NCI-H1105 (cell line): ENCODE measurements at places on chromosomes 7 and 10.

- DNase-seq = no peak
These were observed 72.1 kb downstream of the PKD1L1 start for GRCh38 chr7:47875998-47876744.

GRCh38 chr10:129832573-129833467 lies 131.3 kb downstream of the EBF3 start:
- no peak for DNase-seq

DNA sequence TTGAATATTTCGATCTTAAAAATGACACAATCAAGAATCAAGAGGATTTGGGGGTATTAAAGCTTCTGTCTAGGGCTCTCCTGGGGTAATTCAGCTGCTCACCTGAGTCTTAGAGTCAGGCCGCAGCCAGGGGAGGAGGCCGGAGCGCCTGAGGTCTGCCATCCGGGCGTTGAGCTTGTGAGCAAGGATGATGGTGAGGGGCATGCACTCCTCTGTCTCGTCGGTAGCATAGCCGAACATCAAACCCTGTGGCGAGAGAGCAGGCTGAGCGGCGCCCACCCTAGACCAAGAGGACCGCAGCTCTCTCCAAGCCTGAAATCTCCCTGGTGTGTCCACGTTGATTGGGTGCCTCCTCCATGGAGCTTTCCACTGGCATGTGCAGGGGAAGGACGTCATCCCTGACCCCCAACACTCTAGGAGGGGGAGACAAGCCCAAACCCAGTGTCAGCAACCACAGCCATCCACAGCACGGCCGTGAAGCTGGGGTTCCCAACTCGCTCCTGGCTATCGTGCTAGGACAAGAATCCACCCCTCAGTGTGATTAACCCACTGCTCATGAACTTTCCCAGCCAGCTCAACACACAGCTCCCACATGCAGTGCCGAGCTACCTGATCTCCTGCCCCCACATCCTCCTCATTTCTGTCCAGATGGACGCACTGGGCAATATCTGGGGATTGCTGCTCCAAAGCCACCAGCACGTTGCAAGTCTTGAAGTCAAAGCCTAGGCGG lies 9.2 kb downstream of the MAT1A start:
- no peak for DNase-seq

- DNase-seq = no peak
These were observed 65.1 kb upstream of the BET1 start for GRCh38 chr7:94069162-94069739.

DNA sequence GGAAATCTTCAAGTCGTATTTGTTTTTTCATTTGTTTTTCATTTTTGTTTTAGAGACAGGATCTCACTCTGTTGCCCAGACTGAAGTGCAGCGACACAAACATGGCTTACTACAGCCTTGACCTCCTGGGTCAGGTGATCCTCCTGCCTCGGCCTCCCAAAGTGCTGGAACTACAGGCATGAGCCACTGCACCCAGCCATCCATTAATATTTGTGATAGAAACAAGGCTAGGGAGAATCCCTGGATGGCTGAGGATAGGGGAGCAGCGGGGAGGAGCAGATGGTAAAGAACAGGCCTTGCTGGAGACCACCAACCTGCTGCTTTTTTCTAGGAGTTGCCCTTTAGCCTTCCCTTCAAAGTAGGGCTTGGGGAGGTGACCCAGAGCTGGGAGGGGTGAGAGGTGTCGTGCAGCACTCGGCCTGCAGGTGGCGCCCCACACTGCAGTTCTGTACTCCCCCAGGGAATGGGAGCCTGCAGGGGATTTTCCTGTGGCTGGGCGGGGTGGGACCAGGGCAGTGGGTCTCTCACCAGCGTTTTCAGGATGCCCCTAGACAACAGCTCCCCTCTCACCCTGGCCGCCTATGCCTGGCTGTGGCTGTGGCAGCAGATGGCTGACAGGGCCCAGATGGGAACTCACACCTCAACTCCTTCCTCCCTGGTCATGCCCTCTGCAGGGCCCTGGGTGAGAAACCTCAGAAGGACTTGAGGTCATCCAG lies 12.6 kb upstream of the CDH23 start:
- peak; percentile 16 for DNase-seq

DNA sequence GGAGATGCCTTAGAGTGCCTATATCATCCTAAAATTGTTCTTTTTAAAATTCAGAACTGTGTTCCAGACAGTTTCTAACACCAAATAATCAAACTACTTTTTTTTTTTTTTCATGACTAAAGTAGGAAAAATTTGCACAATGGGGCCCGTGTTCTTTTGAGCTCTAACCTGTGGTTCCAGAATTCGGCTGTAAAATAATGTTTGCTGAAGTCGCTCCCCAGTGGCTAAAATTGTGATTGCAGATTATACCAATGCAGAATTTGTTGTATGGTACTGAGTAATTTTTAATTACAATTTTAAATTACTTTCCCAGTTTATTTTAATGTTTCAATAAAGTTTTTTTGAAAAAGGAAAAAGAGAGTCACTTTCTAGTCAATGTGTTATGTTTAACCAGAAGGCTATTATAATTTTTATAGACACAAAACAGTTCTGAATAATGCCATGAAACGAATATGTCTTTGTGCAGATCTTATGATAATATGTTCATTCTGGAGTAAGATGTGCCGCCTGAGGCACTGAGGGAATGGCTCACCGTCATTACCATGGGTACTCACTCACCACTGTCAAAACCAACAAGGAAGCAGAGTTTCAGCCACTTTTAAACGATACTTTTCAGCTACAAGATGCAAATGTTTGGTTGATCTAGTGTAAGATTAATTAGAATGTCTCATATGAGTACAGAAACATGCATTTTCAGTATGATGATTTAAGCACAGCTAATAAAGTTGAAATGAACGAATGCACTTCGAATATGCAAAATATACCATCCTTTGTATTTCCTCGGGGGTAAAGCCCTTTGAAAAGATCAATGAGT lies 173.6 kb downstream of the PRKCQ start:
- DNase-seq = no peak

DNA sequence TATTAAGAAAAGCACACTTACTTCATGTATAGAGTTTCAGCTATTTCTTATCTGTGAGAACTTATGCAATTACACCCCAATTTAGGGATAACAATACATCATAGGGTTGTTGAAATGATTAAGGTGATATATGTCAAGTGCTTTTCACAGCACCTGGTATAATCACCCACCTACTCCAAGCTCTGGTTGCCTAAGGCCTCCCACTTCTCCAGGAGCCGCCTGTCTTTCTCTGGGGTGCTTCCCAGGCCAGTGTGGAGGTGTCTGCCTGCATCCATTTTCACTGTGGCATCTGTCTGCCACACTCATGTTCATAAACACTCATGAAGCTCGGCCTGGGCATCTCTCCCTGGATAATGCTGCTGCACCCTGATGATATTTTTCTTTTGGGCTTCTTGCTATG lies 250.3 kb downstream of the STK31 start:
- no peak for DNase-seq

- DNase-seq = no peak
These were observed 851.5 kb upstream of the COBL start for GRCh38 chr7:52168085-52168484.

- no peak for DNase-seq
These were observed 47.1 kb downstream of the PAPSS2 start for GRCh38 chr10:87706731-87707130.

DNA sequence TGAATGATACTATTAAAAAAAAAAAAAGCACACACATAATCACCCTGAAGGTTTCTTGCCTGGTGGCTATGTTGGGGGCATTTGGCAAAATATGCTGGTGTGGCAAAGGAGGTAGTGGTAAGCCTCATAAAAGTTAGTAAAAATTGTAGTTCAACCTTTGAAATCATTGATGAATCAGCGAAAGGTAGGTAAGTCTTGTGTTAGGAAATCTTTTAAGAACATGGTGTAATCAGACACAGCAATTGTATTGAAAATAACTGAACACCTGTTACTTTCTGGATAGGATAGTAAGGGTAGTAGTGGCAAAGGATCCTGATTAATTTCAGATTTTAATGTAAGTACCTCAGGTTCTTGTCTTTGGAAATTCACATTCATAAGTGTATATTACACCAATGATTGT lies 40.9 kb downstream of the CALML5 start:
- DNase-seq = no peak

DNA sequence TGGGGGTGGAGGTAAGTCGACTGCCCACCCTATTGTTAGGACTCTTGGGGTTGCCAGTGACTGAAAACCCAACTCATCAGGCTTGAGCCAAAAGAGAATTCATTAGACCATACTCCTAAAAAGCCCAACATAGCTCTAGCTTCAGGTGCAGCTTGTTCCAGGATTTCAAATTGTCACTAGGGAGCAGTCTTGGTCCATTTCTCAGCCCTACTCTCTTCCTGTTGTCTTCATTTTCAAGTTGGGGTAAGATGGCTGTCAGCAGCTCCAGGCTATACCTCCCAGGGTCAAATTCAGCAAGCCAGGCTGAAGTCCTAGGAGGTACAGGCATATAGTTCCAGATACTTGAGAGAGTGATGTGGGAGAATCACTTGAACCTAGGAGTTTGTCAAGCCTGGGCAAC lies 14.9 kb upstream of the COL13A1 start:
- no peak for DNase-seq

DNA sequence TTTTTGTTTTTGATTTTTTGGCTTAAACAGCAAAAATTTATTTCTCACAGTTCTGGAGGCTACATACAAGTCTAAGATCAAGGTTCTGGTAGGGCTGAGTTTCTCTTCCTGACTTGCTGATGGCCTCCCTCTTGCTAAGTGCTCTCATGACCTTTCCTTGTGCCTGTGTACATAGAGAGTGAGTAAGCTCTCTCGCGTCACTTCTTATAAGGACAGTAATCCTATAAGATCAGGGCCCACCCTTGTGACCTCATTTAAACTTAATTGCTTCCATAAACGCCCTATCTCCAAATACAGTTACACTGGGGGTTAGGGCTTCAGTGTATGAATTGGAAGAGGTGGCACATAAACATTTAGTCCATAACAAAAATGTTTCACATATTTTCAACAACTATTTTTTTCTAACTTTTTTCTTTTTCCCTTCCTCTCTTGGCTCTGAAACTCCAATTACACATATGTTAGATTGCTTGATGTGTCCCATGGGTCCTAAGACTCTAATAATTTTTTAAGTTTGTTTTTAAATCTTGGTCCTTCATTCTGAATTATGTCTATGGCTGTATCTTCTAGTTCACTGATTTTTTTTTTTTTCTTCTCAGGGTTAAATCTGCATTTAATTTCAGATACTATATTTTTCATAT lies 149.8 kb downstream of the HBP1 start:
- DNase-seq = no peak

DNA sequence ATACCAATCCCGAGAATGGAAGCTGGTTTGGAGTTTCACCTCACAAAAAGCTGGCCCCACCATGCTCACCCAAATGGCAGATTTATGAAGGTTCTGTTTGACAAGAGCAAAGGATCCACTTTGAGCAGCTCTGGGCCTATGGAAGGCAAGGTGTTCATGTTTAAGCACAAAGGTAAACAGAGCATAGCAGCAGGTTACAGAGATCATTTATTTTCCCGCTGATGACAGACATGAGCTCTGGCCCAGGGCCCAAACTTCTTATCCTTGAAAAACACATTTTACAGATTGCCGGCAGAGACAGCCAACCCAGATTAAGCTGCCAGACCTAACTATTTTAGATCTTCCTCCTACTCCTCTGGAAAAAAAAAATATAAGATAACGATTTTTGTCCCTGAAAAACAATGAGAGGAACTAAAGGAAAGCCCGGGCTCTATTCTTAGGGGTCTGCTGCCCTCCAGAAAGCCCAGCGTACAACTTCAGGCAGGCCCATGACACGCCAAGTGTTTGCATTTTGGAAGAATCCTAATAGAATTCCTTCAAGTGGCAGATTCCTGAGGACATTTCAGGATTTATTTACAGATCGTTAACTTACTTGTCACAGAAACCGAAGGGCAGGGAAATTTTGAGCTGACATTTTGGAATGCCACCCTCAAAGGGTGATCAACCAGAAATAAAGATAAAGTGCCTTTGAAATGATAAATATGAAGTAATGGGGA lies 40.0 kb downstream of the SYPL1 start:
- DNase-seq = peak; percentile 80

DNA sequence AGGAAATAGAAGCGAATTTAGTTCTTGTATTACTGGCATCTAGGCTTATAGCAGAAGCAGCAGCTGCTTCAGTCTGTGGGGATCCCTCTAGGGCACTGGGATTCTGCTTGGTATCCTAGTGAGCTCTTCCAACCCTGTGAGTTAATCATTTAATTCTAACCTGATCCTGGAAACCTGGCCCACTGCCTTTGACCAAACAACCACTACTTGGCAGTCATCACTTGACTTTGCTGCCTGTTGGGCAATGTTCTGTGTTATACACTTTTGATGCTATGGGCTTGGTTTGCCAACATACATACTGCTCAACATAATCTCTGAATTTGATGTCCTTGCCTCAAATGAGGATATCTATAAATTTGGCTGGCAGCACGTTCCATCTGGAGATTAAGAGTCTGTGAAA lies 813.4 kb downstream of the ANKRD7 start:
- DNase-seq = no peak

GRCh38 chr7:108463613-108464012 lies 7.4 kb upstream of the NRCAM start:
- no peak for DNase-seq

DNA sequence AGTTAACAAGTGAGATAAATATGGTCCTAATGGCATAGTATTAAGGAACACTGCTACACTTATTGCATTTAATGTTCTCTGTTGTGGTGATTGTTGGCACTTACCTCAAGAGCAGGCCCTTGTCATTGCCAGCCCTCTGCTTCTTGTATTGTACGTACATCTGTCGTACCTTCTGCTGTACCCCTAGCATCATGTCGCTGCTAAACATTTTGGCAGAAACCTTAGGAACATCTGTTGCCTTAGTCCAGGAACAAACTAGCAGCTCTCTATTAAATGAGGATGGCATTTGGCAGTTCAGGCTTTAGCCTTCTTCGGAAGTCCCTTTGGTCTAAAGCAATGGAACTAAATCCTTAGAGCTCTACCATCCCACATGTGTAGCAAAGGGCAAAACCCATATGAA lies 47.6 kb downstream of the PRKG1 start:
- DNase-seq = no peak

DNA sequence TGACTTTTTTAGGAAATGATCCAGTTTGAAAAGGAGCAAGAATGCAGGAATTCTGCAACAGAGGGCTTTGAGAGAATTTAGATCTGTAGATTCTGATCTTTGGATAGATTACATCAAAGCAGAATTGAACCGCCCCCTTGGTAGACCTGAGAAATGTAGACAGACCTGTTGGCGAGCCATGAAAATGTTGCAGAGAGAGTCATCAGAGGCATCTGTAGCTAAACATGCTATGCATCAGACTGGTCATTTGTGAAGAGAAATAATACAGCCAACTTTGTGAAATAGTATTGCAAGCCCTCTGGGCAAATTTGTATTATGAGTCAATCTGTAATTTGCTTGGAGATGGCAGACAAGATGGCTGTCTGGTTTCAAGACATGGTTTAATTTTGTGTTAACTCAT lies 4.3 kb upstream of the C1GALT1 start:
- no peak for DNase-seq

DNA sequence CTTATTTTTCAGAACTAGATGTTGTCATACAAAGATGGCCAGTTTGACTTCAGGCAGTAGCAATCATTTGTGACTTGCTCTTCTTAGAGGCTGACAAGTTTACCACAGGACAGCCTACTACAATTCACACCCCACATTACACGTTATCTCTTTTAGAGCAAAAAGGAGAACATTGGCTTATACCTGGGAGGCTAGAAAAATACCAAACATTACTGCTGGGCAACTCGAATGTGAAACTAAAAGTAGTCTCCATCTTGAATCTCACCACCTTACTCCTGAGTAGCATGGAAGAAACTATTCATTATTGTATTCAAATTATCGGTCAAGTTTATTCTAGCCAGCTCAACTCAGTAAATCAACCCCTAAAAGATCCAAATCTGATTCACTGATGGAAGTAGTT lies 90.7 kb upstream of the TMEM26 start:
- DNase-seq = no peak

GRCh38 chr7:41466760-41467384 lies 236.0 kb downstream of the INHBA start:
- DNase-seq = no peak
